ENCODE measurements at places on chromosomes 11 and 22.

DNA sequence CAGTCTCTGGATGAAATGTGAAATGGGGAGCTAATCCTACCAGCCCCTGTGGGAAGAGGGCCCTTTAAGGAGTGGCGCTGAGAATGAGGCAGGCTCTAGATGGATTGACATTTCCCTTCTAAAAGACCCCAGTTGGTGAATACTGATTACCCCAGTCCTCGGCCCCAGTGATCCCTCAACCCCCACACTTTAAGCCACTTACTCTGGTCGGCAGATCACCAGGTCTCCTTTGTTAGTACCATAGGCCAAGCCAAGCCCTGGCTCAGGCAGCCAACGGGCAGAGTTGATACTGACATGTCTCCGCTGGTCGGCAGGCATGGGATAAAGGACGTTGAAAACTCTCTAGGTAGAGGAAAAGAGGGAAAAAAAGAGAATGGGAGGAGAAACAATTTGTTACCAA is 26.1 kb upstream of the CHRM4 start:
- no peak for DNase-seq

DNA sequence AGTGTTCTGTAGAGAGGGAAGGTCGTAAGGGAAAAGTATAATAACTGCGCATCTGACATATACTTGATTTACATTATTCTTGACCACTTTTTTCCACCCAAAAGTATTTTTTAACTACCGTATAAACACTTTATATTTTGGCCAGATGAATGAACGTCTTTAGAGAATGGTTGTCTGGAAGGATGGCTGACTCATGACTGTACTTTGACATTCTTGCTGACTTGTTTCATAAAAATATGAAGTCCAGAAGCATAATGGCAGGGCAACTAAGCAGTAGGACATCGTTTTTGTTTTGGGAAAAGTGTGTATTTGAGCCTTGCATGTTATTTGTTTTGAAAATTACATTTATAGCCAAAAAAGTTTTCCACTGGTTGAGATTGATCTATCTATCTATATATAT is 110.0 kb downstream of the OSBP2 start:
- no peak for DNase-seq

DNA sequence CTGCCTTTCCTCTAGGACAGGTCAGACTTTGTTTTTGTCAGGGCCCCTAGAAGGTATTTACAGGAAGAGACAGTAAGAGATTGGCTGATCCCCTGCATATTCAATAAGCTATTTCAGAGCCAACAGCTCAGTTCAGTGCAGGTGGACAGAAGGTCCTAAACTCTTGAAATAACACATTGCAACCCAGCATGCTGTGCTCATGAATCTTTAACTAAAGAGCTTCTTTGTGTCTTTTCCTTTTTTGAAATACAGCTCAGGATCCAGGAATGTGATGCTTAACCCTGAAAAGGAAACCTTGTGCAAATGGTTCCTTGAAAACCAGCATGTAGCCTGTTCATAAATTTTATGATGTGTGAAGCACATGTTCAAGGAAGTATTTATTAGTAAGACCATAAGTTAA is 43.9 kb downstream of the BBOX1 start:
- DNase-seq, result no peak

- no peak for DNase-seq
These were observed 50.5 kb downstream of the SCUBE1 start for GRCh38 chr22:43292630-43293018.

GRCh38 chr22:36197514-36198146 is 4.0 kb downstream of the APOL4 start:
- DNase-seq, result no peak

Measured in stimulated activated CD8-positive, alpha-beta memory T cell treated with anti-CD3 and anti-CD28 coated beads, Interleukin-2, amount 100 ng/mL, for 1 hour (primary cell).